ENCODE measurements at places on chromosomes 5 and 9.

- DNase-seq = no peak
These were observed 34.1 kb upstream of the PLPP1 start for GRCh38 chr5:55568654-55569512.

DNA sequence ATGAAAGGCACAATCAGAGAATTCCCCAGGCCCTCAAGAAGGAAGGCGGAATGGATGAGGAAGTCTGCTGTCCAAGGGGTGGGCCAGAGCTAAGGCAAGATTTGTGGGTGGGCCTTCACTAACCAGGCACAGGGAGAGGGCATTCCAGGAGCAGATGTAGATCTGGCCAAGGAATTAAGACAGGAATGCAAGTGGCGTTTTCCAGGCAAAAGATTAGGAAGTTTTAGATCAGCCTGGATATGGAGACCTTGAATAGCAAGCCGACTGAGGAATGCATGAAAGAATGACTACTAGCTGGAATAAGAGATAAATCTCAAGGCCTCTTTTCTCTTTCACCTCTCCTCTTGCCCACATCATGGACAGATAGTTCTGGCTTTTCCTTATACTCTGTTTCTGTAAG is 68.5 kb downstream of the GHR start:
- DNase-seq = no peak

DNA sequence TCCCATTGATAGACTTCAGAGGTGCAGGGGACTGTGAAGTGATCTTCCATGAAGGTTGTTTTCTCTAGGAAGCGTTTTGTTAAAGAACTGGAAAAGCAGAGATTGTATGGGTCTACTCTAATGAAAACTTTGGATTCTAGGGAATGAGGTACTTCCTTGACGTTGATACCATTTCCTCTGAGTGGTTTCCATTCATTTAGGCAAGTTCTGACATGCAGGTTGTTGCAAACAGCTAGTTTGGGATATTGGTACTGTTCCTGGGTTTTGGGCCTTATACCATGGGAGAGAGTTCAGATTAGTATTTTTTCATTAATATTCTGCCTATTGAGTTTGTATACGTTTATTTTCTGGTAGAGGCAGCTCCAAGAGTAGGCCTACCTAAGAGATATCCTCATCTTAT is 25.7 kb downstream of the SMARCA2 start:
- DNase-seq = no peak

- no peak for DNase-seq
These were observed 45.4 kb upstream of the MYOT start for GRCh38 chr5:137822158-137822764.

- DNase-seq = no peak
These were observed 32.2 kb downstream of the IRX4 start for GRCh38 chr5:1850324-1851154.

- no peak for DNase-seq
These were observed 23.6 kb upstream of the CEMIP2 start for GRCh38 chr9:71791875-71792274.

DNA sequence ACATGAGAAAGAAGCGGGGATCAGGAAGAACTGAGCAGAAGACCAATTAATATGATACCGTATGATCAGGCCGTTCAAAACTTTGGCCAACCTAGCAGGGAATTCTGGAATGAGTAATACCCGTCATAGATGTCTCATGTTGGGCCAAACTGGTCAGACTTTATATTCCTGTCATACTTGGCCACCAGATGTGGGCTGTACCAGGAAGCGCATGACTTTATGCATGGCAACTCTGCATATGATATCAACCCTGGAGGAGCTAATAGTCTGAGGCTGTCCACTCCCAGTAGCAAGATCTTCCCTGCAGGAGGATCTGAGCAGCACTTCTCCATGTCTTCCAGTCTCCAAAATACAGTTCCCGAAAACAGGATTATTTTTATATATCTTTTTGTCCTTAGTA is 68.5 kb upstream of the NAA35 start:
- DNase-seq = no peak

- no peak for DNase-seq
These were observed 94.3 kb downstream of the TMEM167A start for GRCh38 chr5:82982846-82983245.

DNA sequence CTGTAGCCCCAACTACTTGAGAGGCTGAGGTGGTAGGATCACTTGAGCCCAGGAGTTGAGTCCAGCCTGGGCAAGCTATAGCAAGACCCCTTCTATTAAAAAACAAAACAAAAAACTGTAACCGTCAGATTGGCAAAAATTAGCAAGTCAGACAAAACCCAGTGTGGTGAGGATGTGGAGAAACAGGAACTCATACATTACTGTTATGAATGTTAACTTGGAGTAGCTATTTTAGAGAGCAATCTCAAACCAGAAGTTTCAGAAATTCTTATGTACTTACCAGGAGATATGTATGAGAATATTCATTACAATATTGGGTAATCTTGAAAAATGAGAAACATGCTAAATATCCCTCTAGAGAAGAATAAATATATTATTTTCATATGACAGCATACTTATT is 120.3 kb downstream of the INVS start:
- no peak for DNase-seq

All from esophagus squamous epithelium (tissue), 5 donors.